LoVo (cell line): ENCODE measurements at places on chromosomes 1 and 21.

- no peak for DNase-seq
These were observed 137.6 kb upstream of the SGIP1 start for GRCh38 chr1:66396212-66396890.

- DNase-seq, result no peak
These were observed 3.8 kb upstream of the MUL1 start for GRCh38 chr1:20511518-20512428.

DNA sequence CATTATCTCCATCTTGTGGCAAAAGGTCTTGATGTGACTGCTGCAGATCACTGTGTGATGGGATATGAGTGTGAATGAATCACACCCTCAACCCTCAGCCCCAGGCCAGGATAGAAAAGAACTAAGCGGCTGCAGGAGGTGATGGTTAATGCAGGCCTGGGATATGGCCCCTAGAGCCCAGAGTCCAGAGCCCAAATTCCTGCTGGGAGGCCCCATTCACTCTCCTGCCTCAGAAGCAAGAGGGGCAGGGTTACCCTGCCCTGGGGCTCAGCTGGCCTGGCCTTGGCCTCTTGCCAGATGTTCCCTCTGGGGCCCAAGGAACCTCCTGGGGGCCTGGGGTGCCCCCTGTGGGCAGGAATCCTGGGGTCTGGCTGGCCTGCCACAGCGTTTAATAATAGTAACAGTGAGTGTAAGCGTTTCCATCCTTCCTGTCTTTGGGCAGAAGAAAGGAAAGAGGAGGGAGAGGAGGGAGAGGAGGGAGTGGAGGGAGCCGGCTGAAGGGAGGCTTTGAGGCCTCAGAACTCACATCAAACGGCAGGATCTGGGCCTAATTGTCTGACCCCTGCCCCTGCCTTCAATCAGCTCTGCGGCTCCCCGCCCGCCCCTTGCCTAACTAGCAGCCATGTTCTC, 26.2 kb downstream of the DMAP1 start:
- DNase-seq, result no peak

- no peak for DNase-seq
These were observed 28.0 kb upstream of the LRRN2 start for GRCh38 chr1:204713541-204713940.

- DNase-seq, result peak; percentile 48
These were observed 335.3 kb downstream of the BRINP2 start for GRCh38 chr1:177505905-177506590.

- DNase-seq, result no peak
These were observed at the start of gene G0S2 for GRCh38 chr1:209674957-209675564. G0S2 (plus strand) TSS chr1:209675412; CDS start chr1:209675685, 273 bp downstream.

DNA sequence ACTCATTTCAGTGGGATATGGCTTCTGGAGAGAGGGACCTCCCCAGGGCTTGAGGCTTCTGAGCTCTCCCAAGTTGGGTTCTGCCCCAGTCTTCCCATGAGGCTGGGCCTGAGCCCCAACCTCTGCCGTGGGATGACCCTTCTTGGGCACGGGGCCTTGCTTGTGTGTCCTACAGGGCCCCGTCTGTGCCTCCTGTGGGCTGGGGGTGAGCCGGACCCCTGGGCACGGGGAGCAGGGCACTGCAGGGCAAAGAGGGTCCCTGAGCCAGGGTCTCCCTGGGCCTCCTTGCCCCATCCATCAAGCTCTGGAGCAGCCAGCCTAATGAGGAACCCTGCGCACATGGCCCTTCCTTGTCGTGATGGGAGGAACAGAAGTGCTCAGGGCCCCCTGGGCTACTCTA, 5.2 kb upstream of the SMYD3 start:
- DNase-seq, result no peak
